NCI-H748 treated with DMSO at 0.1 percent for 48 hours (cell line): ENCODE measurements at places on chromosomes 12 and 14.

DNA sequence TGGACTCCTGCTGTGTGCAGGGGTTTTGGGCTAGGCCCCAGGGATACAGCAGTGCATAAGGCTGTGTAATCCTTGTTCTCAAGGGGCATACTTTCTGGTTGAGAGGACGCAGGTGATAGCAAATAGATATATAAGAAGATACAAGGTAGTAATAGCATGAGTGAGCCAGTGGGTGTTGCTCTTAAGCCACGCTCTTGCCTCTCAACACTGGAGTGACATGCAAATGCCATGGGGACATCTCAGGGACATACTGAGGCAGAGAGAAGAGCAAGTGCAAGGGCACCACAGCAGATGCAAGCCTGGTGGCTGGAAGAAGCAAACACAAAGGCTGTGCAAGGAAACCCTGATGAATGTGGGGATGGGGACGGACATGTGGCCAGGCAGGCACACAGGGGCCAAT, 223.3 kb downstream of the CHST11 start:
- peak; percentile 38 for DNase-seq

GRCh38 chr14:57502586-57503254, 9.1 kb upstream of the CCDC198 start:
- no peak for DNase-seq

- no peak for DNase-seq
Measured at GRCh38 chr12:52018433-52019112, 11.8 kb downstream of the TAMALIN start.

GRCh38 chr12:74818412-74818811, 280.8 kb downstream of the ATXN7L3B start:
- no peak for DNase-seq

DNA sequence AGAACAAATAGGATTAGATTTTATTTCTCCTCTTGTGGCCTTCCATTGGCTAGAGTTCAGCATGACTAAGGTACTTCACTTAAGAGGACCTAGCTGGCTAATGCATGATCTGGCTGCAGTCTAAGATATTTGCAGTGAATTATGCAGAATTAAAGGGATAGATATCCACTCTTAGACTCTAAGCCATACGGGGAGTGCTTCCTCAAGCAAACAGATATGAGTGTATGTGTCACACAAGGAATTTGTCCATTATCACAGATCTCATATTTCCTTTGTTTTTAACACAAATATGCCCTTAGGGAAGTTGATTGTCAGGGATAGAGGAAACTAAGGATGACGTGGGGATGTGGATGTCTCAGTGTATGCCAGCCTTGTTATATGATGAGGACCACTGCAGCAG, 88.1 kb upstream of the DHRS4 start:
- DNase-seq, result no peak

DNA sequence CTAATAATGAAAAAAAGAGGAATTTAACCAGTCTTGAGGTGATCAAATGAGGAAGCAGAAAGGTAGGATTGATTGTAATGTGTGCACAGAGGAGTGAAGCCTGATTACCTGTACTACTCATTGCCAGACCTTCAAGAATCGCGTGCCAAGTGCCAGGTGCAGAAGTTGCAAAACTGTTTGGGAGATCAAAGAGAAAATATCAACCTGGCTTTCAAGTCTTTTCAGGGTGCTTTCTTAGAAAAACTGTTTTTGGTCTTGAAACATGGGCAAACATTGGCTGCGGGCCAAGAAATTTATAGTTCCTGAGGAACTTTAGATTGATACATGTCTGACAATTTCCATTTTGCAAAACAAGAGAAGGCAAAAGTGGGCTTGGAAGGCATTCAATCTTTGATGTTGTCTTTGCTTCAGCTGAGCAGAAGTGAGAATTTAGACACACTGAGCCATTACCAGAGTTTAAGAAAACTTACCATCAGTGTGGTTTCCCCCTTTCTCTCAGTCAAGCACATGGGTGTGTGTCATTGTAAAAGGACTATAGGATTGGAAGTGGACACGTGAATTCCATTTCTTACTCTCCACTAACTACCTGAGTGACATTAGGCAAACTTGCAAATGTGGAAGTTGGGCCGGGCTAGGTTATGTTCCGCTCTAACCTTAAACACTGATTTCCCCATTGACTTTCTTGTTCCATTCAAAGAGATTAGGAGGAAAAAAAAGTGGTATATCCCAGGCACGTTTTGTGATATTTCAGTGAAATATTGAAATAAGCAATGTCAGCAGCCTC, 486.2 kb downstream of the DIO2 start:
- DNase-seq, result no peak

- DNase-seq, result no peak
Measured at GRCh38 chr12:14613718-14614117, 46.0 kb upstream of the PLBD1 start.

DNA sequence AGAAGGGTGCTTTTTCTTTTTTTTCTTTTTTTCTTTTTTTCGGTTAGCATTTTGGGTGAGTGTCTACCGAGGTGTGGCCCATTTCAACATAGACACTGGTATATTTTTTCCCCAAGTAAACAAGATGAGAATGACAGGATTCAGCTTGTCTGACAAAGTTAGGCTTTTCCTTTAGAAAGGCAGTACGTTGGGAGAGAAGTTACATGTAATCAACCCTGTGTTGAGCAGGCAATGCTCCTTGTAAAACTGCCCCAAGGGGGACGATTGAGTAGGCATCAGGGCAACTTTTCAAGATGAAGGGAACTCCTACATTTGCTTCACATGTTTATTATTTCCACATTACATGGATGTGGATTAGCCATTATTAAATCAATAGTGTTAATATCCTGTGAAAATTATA, 1.7 kb downstream of the EMP1 start:
- no peak for DNase-seq

DNA sequence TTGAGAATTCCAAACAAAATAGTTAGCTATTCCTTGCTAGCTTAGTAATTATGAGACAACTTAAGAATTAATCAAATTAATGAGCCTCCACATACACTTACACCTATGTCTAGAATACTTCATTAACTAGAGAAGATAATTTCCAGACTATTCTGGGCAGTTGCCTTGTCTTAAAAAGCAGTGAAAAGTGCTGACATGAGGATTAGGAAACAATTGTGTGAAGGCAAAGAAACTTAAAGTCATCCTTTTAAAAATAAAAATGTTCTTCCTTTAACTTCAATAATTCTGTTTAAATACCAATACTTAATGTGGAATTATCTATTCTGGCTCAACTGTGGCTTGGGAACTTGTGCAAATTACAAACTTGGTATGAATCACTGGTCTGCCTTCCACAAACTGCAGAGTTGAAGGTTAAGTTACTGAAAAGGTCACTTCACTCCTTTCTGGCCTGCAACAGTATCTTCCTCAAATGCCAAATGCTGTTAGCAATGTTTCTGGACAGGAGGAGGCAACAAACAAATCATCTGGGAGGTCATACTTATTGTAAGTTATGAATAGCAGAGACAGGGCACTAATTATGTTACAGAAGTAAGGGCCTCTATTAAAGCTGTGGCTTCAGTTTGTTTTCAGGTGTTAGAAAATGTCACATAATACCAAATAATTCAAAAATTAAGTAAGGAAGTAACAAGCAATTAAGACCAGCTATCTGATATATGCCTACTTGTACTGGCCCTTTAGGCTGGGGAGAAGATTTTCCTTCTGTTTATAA, 19.2 kb downstream of the PPTC7 start:
- no peak for DNase-seq

DNA sequence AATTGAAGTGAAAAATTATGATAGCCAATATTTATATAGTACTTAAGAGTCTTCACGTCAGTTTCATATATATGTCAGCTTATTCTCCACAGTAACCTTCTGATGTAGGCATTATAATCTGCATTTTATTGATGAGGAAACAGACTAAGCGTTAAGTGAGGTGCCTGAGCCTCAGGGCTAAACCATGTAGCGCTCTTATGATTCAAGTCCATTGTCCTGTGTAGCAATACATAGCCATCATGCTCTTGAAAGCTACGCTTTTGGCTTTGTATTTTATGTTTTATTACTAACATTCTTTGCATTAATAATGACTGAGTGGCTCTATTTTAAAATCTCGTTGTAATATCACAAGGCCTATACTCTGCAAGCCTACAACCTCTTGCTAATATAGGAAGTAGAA, 79.0 kb downstream of the ANO6 start:
- DNase-seq, result no peak

DNA sequence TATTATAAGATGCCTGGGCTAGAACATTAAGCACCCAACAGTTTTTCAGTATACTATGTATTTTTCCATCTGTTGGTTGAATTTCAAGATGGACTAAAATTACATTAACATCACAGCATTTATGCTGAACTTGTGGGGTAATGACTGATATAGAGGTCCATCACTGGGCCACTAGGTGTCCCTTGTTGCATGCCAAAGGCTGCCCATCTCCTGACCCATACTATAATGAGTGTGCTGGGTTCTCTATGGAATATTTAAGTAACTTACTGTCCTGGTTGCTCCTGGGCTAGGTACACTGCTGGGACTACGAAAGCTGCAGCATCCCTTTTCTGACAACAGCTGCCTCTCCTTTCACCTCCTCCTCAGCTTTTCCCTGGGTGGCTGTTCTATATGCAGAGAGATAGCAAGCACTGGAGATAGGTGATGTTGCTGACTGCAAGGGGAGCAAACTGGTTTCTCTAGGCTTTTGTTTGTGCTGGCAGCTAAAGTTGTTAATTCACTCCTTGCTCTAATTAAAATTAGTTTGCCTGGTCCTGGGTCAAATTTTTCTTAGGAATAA, 138.6 kb upstream of the TRHDE start:
- no peak for DNase-seq
